ENCODE measurements at places on chromosomes 1 and 21.

DNA sequence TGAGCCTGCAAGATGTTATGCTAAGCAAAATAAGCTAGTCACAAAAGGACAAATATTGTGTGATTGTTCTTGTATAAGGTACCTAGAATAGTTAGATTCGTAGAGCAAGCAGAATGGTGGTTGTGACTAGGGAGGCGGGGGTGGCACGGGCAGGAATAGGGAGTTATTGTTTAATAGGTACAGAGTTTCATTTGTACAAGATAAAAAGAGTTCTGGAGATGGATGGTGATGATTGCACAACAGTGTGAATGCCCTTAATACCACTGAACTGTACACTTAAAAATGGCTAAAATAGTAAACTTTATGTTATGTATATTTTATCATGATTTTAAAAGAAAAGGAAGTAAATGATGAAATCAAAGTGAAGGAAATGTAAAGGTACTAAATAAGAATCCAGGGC, 20.6 kb downstream of the LRRC42 start:
- no peak for DNase-seq

DNA sequence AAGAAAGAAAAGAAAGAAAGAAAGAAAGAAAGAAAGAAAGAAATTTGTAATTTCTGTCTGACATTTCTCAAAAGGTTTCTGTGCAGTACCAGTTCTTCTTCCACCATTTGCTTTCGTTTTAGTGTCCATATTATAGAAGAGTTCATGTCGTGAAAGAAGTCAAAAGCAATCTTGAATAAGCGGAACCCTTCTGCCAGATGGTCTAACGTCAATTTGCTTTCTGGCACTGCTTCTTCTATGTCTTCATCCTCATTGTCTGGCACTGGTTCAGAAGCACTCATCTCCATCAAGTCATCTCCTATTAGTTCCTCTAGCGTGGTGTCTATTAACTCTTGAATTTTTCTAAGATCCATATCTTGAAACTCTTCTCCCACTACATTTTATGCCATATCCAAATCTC, 170.0 kb upstream of the KCTD3 start:
- DNase-seq: no peak

DNA sequence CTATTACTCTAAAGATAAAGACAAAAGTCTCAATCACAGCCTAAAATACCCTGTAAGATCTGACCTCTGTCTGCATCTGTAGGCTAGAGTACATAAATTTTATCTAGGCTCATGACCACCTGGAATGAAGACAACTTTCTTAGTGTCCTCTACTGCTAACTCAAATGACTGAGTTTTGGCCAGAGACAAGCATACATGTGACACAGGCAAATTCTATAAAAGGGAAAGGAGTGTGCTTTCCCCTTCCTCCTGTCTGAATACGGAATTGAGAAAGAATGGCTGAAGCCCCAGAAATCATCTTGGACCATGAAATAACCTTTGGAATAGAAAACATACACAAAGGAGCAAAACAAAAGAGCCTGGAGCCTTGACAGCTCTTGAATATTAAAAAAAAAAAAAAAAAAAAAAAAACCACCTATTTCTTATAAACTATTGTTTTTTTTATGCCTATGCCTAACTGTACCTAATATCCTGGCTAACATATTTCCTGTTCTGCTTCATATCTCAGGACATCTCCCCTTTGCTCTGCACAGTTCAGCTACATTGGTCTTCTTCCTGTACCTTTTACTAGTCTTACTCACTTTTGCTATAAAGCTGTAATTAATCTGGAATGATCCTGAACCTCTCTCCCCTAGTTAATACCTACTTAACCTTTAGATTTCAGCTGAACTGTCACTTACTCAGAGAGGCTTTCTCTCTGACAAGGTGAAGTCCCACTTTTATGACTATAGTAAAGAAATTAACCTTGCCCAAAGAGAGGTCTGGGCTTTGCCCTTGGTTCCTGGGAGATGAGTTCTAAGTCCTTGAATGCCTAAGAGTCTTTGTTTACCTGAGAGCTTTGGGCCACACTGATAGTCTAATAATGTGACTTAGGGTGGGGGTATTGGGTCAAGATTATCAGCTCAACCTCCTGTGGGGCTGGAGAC, 16.1 kb downstream of the UCHL5 start:
- no peak for DNase-seq

DNA sequence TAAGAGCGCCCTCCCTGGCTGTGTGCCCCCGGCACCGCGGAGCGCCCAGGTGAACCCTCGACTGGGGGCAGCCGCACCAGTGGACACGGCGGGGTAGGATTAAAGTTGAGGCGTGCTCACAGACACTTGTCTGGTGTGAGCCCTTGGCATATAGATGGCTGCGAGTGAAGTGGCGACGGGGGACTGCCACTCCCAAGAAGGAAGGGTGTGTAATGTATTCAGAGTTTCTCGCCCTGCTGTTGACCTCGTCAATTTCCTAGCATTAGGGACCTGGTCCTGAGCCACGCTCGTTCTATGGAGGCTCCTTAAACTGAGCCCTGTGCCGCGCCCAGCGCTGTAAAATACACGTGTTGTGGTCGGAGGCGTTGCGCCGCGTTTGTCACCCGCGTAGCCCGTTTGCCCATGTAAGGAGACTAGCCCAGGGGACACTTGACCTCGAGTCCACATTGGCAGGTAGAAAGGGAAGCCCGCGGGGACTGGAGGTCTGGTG, 554 bp downstream of the EVA1C start:
- DNase-seq: no peak

DNA sequence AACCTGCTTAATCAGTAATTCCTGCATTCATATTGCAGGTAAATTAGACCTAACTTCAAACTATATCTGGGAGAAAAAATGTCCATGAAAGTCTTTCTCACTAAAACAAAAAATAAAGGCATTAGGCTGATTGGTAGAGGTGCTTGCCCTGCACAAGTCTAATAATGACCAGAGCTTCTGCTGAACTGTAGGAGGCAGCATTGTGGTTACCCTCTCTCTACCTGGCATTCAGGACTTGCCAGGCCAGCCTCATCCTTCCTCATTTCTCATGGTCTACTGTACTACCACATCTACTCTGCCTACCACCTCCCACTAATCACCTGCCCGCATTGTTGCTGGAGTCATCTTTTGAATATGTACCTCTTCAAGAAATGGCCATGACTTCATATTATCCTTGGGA, 60.8 kb upstream of the KRTAP11-1 start:
- no peak for DNase-seq

- DNase-seq: no peak
Measured at GRCh38 chr21:28696844-28697410, 295.8 kb downstream of the LTN1 start.

DNA sequence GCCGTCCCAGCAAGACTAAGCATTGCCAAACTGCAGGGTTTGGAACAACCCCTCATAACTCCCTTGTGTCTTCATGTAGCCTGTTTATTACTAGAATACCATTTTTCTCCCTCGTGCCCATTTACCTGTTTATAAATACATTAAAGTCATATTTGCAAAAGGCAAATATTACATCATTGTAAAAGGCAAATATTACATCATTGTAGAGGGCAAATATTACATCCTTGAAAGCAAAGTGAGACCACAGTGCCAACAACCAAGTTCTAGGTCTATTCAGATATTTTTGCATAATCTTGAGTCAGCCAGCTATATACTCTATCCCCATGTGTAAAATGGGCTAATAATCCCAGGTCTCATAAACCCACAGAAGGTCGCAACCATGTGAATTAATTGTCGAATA, 11.4 kb upstream of the FAM163A start:
- DNase-seq: no peak
